ENCODE measurements at places on chromosomes 5 and 9.
A peak's percentile ranks its signal among the peaks of the same experiment; 100 is the strongest.

GRCh38 chr5:119878712-119879111, 249.4 kb downstream of the FAM170A start:
- no peak for DNase-seq

- no peak for DNase-seq
These were observed 85.2 kb downstream of the TMEM252 start for GRCh38 chr9:68455451-68455850.

- DNase-seq, result no peak
These were observed 323.5 kb upstream of the PTGER4 start for GRCh38 chr5:40356248-40356647.

DNA sequence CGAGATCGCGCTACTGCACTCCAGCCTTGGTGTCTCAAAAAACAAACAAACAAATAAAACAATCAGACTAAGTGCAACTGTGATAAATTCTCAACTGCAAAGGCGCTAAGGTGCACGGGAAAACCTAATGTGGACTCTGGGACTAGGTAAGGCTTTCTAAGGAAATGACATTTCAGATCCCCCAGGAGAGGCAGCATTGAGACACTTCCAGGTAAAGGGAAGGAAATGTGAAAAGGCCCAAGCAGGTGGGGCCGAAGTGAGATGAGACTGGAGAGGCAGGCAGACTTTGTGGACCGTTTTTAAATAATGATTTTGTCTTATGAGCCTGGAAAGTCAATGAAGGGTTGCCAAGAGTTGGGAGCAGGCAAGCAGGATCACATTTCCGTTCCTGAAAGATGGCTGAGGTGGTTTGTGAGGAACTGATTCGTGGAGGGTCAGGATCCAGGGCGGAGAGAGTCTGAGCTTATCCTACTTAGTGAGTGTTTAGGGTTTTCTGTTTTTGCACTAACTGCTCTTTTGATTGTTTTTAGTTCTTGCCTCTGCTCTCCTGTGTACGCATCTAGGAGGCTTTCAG, 2.0 kb upstream of the APBA1 start:
- no peak for DNase-seq

DNA sequence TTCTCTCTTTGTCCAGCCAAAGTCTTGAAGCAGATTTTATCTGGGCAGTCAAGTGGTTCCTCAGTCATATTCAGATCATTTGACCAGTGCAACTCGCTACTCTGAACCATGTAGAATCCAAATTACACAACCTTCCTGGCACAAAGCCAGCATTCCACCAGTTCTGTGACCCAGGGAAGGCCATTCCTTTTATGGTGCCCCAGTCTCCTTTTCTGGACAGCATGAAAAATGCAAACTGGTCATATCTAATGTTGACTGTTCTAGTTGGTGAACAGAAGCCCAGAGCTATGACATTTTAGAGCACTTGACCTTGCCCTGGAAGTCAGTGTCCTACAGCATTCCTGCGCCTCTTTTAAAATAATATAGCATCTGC, 364.6 kb downstream of the BRINP1 start:
- DNase-seq, result no peak

DNA sequence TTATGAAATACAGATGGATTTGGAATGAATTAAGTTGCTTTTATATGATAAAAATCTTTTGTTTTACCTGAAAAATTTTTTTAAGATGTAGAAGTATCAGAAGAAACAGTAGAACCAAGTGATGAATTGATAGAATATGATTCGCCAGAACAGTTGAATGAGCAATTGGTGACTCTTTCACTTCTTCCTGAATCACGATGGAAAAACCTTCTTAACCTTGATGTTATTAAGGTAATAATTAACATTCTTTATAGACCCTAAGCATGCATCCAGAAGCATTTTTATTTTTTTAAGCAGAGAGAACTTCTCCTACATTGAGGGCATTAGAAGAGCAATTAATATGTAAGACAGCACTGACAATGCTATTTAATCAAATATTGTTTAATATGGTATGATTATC, 28.8 kb downstream of the WDR36 start:
- no peak for DNase-seq

DNA sequence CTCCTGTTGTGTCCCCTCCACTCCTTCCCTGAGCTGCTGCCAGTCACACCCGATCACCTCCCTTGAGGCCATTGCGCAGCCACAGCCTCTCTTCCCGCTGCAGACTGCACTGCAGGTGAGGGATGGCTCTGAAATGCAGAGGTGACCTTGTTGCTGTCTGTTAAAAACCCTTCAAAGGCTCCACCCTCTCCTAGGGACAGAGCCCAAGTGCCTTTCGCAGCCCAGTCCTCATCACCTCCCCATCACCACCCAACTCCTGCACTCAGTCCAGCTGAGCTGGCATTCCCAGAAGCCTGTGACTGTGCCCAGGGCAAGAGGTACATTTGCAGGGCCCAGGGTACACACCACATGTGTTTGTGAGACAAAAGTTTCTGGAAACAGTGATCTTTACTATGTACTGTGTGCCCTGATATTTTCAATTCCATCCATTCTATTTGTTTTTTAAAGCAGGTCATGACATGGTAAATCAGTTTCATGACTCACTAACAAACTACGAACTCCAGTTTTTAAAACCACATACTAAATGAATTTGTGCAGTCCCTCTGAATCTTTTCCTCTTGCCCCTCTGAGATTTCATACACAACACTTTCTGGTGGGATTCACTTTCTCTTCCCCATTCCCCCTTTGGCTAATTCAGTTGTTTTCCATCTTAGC, 73.0 kb upstream of the SPOCK1 start:
- no peak for DNase-seq

DNA sequence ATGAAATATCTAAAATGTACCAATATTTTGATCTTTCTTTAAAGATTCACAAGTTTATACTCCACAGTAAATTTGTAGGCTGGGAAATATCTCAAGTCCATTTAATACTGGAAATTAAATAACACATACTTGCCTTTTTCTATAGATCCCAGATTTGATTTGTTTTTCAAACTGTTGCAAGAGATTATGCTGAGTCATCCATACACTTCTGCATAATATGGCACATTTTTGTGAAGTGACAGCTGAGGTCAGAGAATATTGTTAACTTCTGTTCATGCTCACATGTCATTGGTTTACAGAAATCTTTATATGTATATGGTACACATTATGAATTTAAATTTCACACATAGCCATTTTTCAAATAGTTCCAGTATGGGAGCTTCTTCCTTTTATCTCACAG, 1066.3 kb upstream of the NUDT12 start:
- DNase-seq, result no peak

DNA sequence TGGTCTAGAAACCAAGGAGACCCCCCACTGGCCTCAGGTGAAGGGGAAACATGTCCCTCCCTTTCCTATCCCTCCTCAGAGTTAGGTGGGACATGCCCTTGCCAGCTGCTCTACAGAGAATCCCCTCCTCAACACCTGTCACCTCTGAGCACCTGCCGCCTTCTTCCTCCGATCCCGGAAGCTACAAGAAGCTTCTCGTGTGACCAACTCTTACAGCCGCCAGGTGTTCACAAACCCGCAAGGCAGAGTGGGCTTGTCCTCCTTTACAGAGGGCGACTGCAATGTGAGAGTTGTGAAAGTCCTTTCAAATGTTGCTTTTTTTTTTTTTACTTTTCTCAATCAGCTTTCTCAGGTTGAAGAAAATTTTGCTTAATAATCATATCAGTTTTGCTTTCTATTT, 3.7 kb upstream of the ICE1 start:
- no peak for DNase-seq

GRCh38 chr5:54081415-54081814, 229.0 kb downstream of the ARL15 start:
- DNase-seq, result no peak

GRCh38 chr5:107652839-107653607, 17.7 kb downstream of the EFNA5 start:
- DNase-seq, result no peak

GRCh38 chr9:124102363-124102762, 90.8 kb downstream of the LHX2 start:
- DNase-seq, result no peak

DNA sequence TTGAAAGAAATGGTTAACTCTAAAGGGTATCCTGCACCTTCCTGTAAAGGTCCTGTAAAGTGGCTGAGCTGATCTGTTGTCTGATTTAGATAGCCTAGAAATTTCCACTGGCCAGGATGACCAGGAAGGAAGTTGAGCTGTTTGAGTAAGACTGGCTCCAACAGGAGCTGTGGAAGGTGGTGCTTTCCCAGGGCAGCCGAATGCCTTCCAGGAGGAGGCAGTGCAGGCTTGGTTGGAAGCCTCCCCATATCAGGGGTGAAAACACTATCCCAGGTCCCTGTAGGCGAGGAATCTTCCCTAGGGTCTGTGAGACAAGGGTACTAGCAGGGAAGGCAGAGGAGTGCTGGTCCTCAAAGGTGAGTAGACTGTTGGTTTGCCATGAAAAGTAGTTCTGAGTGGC, 98.4 kb downstream of the LIX1 start:
- DNase-seq, result no peak

DNA sequence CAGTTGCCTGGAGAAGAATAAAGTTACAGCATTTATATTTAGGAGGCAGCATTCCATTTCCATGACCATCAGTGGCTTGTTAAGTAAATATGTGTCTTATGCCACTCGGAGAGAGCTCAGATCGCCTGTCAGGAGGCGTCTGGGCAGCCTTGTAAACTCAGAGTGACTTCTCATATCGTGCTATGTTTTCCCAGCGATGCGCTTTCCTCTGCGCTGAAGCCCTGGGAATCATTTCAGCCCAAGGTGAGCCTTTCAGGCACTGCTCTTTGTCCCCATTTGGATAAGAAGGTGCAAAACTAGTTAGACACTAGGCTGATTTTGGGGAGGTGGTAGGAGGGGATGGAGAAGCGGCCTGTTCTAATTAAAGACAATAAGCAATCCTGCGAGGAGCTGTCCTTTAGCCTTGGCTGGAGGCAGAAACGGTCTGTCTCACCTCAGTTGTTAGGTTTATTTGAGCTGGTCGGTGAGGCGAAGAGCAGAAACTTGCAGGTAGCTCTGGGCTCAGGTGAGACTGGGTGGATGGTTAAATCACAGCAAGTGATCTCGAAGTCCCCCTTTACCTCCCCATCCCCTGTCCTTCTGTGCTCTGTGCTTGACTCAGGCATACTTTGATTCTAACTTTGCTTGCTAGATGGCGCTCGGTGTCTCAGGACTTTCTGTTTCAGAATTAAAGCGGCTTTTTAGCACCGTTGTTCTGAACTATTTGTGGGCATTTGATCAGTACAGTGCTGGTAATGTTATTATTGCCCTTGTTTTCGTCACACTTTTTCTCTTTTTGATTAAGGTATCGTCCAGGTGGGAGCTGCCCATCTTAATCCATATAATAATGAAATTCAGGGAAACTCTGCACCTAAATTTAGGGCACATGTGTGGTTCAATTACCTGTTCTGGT, 24.6 kb downstream of the NR2F1 start:
- DNase-seq, result no peak

GRCh38 chr5:140042393-140042642, 781 bp downstream of the NRG2 start:
- no peak for DNase-seq

DNA sequence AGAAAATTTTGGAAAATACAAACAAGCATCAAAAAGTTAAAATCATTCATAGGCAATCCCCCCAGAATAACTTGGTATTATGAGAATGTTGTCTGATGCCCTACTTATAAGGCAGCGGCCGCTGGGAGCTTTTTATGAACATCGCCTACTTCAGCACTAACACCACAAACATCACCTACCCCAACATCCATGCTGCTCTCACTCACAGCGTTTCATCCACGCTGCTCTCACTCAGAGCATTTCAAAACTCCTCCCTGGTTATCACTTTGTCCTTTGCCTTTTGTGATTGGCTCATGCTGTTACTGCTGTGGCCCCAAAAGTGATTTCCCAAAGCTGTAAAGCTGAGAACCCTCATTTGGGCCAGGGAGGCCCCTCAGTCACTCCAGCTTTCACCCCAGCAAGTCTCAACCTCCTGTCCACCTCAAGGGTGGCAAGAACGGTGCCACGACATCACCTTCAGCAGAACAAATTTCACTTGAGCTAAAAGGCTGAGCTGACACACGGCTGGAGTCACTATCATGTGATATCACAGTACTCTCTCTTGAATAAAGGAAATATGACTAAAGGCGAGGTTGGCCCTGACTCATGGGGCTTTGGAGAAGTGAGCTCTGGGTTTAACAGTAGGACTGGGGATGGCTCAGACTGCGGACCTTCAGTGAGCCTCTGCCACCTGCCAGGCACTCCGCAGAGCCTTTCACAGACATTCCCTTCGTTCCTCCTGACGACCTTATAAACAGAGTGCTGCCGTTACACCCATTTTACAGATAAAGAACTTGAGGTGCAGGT, 25.2 kb downstream of the SHC3 start:
- peak; percentile 65 for DNase-seq

DNA sequence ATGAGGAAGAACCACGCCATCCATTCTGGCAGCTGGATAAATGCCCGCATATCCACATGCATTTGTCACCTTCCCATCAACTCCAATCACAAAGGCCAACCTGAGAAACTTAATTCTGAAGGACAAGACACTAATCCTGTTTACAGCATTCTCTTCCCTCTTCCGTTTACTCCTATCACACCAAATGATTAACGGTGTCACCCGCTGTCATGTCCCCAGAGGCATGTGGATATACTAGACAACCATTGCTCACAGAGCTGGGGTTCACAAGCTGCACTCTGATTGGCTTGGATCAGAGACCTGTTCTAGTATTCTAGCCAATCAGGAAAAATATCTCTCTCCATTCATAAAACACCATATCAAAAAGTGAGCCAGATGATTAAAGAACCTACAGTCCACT, 3.6 kb downstream of the MACROH2A1 start:
- DNase-seq, result no peak

DNA sequence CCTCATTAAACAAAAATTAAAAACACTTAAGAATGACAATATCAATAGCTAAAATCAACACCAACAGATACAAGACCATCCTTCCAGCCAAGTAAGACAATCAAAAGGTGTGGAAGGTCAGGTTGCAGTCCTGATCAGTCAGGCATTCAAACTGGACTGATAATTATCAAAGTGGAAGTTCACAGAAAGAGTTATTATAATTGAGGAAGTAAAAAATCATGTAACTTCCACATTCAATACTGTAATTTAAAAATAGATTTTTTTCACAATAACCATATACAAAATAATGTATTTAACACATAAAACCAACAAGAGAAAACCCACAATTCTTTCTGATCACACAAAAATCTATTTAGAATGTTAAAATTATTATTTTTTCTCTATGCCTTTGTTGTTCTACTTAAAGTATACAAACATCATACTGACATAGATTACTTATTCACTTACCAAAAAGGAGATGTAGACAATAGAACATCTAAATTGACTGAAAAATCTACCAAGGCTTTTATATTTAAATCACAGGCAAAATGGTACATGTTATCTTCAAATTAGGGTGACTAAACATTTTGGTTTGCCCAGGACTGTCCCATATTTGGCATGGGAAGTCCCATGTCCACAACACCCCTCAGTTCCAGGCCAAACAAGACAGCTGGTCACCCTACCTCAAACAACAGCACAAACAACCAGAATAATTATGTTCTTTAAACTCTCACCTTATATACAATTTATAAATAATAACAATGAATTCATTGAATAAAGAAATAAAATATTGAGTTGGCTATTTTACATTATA, 142.5 kb upstream of the SLC24A2 start:
- DNase-seq, result no peak

- no peak for DNase-seq
These were observed 446.1 kb upstream of the CDH10 start for GRCh38 chr5:25090854-25091253.

- DNase-seq, result no peak
These were observed 1824.4 kb upstream of the CDH9 start for GRCh38 chr5:28862860-28863196.

GRCh38 chr5:91271999-91272398, 111.1 kb downstream of the ARRDC3 start:
- DNase-seq, result no peak

GRCh38 chr9:98864281-98865174, 57.1 kb downstream of the GALNT12 start:
- DNase-seq, result no peak

GRCh38 chr9:31574006-31574765, 810.3 kb upstream of the ACO1 start:
- no peak for DNase-seq

All from stimulated activated CD4-positive, alpha-beta T cell treated with anti-CD3 and anti-CD28 coated beads, Interleukin-1b, Interleukin-23, amount 100 ng/mL, for 48 hours (primary cell).